Stimulated activated CD8-positive, alpha-beta memory T cell treated with anti-CD3 and anti-CD28 coated beads, Interleukin-15, amount 100 ng/mL, for 4 hours (primary cell): ENCODE measurements at places on chromosomes 16 and 17.

GRCh38 chr17:15247891-15248529, 17.1 kb downstream of the PMP22 start:
- DNase-seq: no peak

DNA sequence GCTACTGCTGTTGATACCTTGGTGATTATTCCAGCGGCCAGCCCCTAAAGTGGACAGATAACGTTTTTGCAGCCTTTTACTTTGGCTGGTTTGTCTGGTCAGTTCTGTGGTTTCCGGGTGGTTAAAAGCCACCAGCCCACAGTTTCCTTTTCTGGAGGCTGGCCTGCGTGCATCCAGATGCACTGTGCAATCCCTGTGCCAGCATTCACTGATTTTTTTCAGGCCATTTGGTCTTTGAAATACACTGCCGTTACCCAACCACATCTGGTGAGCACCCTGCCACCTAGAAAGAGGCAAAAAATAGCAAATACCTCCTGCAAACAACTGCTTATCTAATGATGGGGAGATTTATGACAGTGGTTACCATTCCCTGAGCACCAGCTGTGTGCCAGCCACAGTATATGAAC, 797 bp downstream of the NUDT7 start:
- DNase-seq: no peak

GRCh38 chr16:67454104-67454503, 23.2 kb downstream of the HSD11B2 start:
- no peak for DNase-seq

DNA sequence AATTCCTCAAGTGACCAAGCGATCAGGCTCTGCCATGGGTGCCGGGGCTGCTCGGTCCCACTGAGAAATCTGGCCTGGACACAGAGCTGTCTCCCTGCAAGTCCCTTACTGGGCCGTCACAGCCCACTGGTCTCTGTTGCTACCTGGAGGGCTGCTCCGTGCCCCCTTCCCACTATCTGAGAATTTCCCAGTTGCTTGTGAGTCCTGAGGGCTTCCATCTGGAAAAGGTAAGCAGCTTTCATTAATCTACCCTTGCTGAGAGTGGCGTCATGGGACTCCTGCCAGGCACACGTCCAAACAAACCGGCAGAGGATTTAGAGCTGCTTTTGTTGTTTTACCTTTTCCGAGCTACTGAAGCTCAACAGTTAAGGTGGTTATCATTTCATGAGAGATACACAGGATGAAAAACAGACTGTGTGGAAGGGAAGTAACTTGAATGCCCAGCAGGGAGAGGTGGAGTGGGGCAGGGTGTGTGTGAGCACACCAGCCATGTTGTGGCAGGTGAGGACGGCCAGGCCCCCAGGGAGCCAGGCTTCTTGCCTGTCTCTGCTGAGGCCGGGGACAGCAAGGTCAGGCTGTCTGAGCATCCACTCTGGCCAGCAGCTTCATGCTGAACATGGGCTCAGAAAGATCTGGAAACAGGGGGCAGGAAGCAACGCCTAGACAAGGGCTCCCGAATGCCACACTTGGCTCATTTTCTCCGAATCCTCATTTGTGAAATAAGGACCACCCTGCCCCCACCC, 50.6 kb downstream of the GTF3C1 start:
- DNase-seq: no peak

GRCh38 chr17:40461732-40462342, 18.6 kb downstream of the IGFBP4 start:
- no peak for DNase-seq

DNA sequence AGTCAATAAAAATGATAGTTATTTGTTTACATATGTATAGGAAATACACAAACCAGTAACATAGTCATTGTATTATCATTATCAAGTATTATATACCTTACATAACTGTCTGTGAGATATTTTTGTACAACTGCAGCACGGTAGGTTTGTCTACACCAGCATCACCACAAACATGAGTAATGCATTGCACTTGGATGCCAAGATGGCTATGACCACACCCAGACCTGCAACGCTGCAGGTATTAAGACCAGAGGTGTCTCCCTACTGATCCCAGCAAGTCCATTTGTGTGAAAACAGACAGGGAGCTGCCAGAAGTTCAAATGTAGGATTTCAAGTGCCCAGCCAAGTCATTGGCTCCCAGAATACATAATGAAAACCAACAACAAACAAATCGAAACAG, 34.2 kb upstream of the NOS2 start:
- no peak for DNase-seq
